Panc1 (cell line): ENCODE measurements at places on chromosomes 1 and 21. TPM values are rescaled to one million over a fixed set of nuclear protein-coding genes. Genes with fewer than 3 reads are reported as not detected.

MKNK1 gene
- 40.1 TPM for total RNA-seq

ST6GALNAC3 gene
- total RNA-seq, result 0.03 TPM

FTCD gene
- 0.21 TPM for total RNA-seq

CLCA1 gene
- 0.08 TPM for total RNA-seq

LCE6A gene
- total RNA-seq, result not detected

ADAMTSL4 gene
- 9.5 TPM for total RNA-seq

CNR2 gene
- not detected for total RNA-seq

OR2T29 gene
- total RNA-seq, result not detected

TRIM58 gene
- not detected for total RNA-seq

FLG2 gene
- not detected for total RNA-seq

TNFSF4 gene
- total RNA-seq, result 0.13 TPM

SLC25A24 gene
- 31.8 TPM for total RNA-seq

TDRD5 gene
- 2.4 TPM for total RNA-seq

TFF1 gene
- total RNA-seq, result 0.36 TPM

GOLPH3L gene
- total RNA-seq, result 19.6 TPM

FAM151A gene
- not detected for total RNA-seq
